Nucleus accumbens (tissue), 56 donors: ENCODE measurements at places on chromosomes 1 and 21.

DNA sequence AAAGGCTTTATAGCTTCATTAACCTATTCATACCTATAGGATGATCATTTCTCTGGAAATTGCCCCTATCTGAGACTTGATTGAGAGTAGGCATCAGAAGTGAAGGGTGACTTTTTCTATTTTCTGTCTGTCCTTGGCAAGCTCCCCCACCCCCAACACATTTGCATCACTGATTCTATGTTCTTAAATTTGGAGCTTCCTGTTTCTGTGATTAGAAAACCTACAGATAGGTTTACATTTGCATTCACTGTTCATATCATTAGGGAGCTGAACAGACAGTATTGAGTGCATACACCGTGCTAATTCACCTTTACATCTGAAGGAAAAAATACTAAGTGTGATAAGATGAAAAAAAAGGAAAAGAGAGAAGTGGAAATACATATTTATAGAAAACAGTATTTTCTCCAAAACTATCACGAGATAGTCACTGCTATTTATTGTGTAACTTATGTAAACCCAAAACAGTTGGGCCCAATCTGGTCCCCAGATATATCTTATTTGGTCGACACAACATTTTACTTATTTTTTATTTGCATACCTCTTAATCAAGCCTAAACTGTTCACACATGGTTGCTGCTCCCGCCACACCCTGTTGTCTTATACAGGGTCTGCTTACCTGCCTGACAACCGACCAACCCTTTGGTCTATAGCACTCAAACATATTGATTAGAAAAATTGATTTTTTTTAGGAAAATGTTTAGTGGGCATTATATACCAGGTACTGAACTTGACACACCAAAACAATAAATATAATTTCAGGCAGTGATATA is 218.8 kb downstream of the NTNG1 start:
- no peak for DNase-seq

- no peak for DNase-seq
Observed at GRCh38 chr1:153962088-153963029, 978 bp downstream of the SLC39A1 start.

- DNase-seq: no peak
Observed at GRCh38 chr1:84253036-84253435, 48.5 kb upstream of the SAMD13 start.

DNA sequence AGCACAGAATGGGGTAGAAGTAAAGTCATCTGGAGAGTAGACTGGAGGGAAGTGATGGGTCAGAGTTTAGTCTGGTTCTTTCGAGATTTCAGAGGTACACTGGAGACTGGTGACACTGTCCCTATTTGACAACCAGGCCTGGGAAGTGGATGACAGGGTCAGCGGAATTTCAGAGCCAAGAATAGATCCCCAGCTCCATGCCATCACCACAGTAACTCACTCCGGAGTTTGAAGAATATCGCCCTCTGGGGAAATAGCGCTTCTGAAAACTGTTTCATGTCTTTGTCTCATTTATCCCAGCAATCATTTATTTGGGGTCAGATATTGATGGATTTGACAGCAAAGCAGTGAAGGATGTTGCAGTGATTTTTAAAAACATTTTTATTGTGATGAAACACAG is 7.6 kb upstream of the NFASC start:
- no peak for DNase-seq

- no peak for DNase-seq
Observed at GRCh38 chr1:23357138-23357908, 12.3 kb downstream of the ZNF436 start.

DNA sequence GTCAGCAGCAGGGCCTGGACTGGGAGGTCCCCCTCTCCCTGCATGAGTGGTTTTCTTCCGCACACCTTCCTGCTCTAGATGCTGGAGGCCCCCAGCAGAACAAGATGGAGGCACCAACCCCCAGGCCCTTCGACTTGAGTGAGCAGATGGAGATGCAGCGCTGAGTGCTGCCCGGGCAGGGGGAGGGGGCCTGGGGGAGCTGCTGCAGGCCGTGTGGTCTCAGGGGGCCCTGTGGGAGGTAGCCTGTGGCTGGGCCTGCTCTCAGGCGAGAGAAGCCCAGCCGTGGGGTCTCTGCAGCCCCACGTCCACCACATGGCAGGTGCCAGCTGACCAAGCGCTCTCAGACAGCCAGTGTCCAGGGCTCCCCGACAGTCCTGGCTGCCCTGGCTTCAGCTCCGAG is 1.2 kb upstream of the FAAP20 start:
- no peak for DNase-seq

- DNase-seq: peak; percentile 48
Observed at GRCh38 chr1:9438431-9439073, 100.7 kb upstream of the SLC25A33 start.

GRCh38 chr1:71823708-71824305 is 458.5 kb downstream of the NEGR1 start:
- DNase-seq: no peak
